ENCODE measurements at places on chromosomes 11 and 22.
A peak's percentile ranks its signal among the peaks of the same experiment; 100 is the strongest.

- no peak overlapping the region for H3K27ac ChIP-seq
- H3K4me1 ChIP-seq: peaks cover 10% of the 10 kb centered on the region
- no peak overlapping the region for H3K4me3 ChIP-seq
Measured at GRCh38 chr11:102010776-102011494, 36.3 kb upstream of the CFAP300 start.

- H3K4me3 ChIP-seq: no peak overlapping the region
- no peaks in the 10 kb centered on the region for H3K27me3 ChIP-seq
- no peaks in the 10 kb centered on the region for H3K36me3 ChIP-seq
Measured at GRCh38 chr11:74322667-74323066, 11.2 kb upstream of the P4HA3 start.

DNA sequence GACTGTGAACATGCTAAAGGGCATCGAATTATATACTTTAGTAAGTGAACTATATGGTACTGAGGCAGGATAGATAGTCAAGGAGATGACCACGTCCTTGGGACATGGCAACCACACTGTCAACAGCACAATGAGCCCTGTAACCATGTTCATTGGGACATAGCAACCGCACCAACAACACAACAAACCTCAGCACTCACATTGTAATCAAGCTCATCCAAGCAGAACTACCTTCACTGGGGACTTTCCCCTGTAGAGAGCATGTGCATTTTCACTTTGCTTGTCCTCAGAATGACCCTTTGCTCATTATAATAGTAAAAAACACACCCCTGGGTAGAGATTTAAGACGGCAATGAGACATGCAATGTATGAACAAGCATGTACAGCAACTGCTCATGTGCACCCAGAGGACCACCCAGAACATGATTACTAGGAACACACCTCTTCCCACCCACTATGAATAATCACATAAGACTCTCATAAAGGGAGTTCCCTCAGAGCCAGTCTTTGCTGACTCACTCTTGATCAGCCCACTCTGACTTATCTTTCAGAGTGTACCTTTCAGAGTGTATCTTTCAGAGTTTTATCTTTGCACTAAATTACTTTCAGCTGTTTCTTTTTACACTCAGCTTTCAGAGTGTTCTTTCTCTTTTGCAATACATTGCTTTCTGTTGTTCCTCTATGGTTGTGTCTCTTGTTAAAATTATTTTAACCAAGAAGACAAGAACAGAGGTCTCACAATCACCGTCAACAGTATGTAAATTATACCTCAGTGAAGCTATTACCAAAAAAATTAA, 4.1 kb upstream of the PLAAT2 start:
- H3K27me3 ChIP-seq: no peaks in the 10 kb centered on the region
- no peaks in the 10 kb centered on the region for H3K36me3 ChIP-seq
- H3K4me3 ChIP-seq: no peak overlapping the region
- no peak for DNase-seq
- H3K27ac ChIP-seq: no peak overlapping the region

- no peak for DNase-seq
- no peak overlapping the region for H3K4me3 ChIP-seq
- H3K27ac ChIP-seq: no peak overlapping the region
- H3K36me3 ChIP-seq: no peaks in the 10 kb centered on the region
Measured at GRCh38 chr11:131465746-131466145, 95.3 kb downstream of the NTM start.

- H3K27me3 ChIP-seq: no peaks in the 10 kb centered on the region
- DNase-seq: peak; percentile 73
- H3K27ac ChIP-seq: peak overlapping the region; percentile 68
- no peaks in the 10 kb centered on the region for H3K36me3 ChIP-seq
- H3K4me1 ChIP-seq: peaks cover 37% of the 10 kb centered on the region
- no peak overlapping the region for H3K4me3 ChIP-seq
Measured at GRCh38 chr22:40436505-40437431, 66.4 kb downstream of the SGSM3 start.

GRCh38 chr22:45329530-45329936, 19.8 kb downstream of the FAM118A start:
- no peak overlapping the region for H3K27ac ChIP-seq
- H3K4me1 ChIP-seq: peaks cover 2% of the 10 kb centered on the region
- H3K36me3 ChIP-seq: no peaks in the 10 kb centered on the region
- no peaks in the 10 kb centered on the region for H3K27me3 ChIP-seq

- H3K27ac ChIP-seq: no peak overlapping the region
- H3K36me3 ChIP-seq: no peaks in the 10 kb centered on the region
- H3K4me1 ChIP-seq: peaks cover 36% of the 10 kb centered on the region
- H3K4me3 ChIP-seq: no peak overlapping the region
- no peak for DNase-seq
Measured at GRCh38 chr11:43579919-43580276, 100.6 kb upstream of the HSD17B12 start.

DNA sequence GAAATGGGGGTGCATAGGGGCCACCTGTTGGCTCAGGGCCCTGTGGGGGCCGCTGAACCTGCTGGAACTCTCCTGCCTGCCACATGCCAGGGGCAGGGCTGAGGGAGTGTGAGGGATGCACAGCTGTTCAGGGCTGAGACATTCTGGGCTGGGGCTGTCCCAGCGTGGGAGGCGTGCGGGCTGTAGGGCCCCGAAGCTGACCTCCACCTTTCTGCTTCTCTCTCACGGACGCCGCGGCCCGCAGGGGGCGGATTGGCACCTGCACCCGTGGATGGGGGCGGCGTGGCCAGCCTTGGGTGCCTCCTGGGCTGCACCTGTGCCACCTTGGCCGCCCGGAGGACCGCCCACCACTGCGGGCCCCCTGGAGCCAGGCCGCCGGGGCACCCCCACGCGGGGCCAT, 4.1 kb downstream of the CCDC188 start:
- H3K27me3 ChIP-seq: no peaks in the 10 kb centered on the region
- no peak overlapping the region for H3K27ac ChIP-seq
- DNase-seq: no peak
- no peaks in the 10 kb centered on the region for H3K4me1 ChIP-seq
- no peak overlapping the region for H3K4me3 ChIP-seq

DNA sequence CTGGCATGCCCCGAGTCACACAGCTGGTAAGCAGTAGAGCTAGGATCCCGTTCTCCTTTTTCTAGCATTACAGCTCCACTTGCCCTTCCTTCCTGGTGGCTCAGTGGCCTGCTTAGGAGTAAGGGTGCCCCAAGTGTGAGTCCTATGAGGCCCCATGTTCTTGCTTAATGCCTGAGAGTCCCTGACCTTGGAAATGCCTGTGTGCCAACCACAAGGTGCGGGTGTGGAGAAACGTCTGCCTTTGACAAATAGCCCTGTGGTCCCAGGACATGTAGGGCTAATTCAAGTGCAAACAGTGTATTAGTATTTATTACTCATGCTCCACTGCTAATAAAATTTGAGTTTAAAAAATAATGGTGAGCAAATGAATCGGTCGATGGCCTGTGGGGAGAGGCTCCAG, 18.4 kb downstream of the GRIK4 start:
- H3K27me3 ChIP-seq: no peaks in the 10 kb centered on the region
- H3K4me1 ChIP-seq: peaks cover 17% of the 10 kb centered on the region
- H3K27ac ChIP-seq: no peak overlapping the region

GRCh38 chr11:133999355-133999754, 42.6 kb upstream of the IGSF9B start:
- no peaks in the 10 kb centered on the region for H3K27me3 ChIP-seq
- DNase-seq: no peak
- no peaks in the 10 kb centered on the region for H3K36me3 ChIP-seq
- no peak overlapping the region for H3K4me3 ChIP-seq
- H3K27ac ChIP-seq: no peak overlapping the region

DNA sequence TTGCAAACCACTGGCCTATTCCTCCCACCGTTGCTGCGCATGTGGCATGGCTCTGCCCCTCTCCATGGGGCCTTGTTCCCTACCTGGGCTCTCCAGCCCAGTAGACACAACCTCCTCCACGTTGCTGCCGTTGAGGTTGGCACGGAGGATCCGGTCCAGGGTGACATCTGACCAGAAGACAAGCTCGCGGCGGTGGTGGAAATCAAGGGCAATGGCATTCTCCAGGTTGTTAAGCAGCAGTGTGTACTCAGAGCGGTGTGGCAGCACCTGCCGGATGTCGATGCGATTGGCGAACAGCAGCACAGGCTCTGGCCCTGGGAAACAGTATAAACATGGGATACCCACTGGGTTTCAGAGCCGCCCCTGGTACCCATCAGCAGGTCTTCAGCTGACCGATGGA, 23.8 kb downstream of the LRP4 start:
- H3K4me3 ChIP-seq: no peak overlapping the region
- H3K27ac ChIP-seq: no peak overlapping the region

- no peak for DNase-seq
- no peaks in the 10 kb centered on the region for H3K27me3 ChIP-seq
- H3K4me1 ChIP-seq: no peaks in the 10 kb centered on the region
- H3K4me3 ChIP-seq: no peak overlapping the region
Measured at GRCh38 chr22:23012081-23012622, 58.2 kb upstream of the GNAZ start.

DNA sequence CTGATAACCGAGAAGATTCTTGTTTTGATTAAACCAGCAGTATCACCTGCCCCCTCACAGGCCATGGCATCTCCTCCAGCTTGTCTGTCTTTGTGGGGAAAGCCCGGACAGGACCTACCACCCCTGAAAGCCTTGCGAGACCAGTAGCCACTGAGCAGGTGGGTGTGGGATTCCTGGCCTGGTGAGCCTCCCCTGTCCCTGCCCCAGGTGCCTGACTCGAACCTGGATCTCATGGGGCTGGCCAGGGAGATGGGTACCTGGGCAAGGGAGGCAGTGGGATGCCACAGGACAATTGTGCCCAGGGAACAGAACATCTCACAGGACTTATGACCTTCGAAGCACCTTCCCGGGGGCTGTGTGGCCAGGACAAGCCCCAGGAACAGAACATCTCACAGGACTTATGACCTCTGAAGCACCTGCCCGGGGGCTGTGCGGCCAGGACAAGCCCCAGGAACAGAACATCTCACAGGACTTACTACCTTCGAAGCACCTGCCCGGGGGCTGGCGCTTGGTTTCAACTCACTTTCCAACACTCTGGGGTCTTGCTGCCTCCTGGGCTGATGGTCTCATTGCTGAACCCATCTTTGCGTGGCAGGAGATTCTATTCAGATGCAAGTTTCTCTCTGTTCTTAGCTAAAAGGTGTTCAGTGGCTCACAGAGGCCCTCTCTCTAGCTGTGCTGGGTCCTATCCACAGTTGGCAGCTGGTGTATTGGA, 854.5 kb downstream of the BRD1 start:
- H3K4me3 ChIP-seq: no peak overlapping the region
- no peaks in the 10 kb centered on the region for H3K27me3 ChIP-seq
- no peaks in the 10 kb centered on the region for H3K36me3 ChIP-seq

- no peaks in the 10 kb centered on the region for H3K27me3 ChIP-seq
- H3K36me3 ChIP-seq: no peaks in the 10 kb centered on the region
- H3K4me3 ChIP-seq: no peak overlapping the region
- peak overlapping the region; percentile 74 for H3K27ac ChIP-seq
- H3K4me1 ChIP-seq: peaks cover 10% of the 10 kb centered on the region
- DNase-seq: peak; percentile 63
Measured at GRCh38 chr22:21641417-21641788, 699 bp upstream of the SDF2L1 start.

DNA sequence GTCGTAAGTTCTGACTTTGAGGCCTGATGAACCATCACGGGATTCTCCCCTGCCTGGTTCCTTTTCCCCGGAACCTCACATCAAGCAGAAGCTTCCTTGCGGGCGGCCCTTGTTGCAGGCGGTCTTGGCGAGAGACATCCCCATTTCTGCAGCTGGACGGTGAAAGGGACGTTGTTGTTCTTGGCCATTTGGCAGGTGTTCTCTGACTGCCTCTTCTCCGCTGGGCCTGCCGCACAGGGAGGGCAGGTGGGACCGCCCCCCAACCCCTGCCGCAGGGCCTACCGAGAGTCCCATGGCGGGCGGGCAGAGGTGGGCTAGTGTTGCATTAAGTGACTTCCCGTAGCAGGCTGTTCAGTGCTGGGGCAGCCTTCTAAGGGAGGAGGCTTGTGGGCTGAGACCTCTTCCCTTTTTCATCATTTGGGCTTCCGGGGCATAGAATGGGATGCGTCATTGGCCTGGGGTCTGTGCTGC, 26.9 kb upstream of the GRAMD4 start:
- H3K27me3 ChIP-seq: no peaks in the 10 kb centered on the region
- H3K4me1 ChIP-seq: no peaks in the 10 kb centered on the region
- no peak overlapping the region for H3K4me3 ChIP-seq
- no peaks in the 10 kb centered on the region for H3K36me3 ChIP-seq
- peak overlapping the region; percentile 54 for H3K27ac ChIP-seq

GRCh38 chr22:39292561-39293074, 26.8 kb downstream of the RPL3 start:
- no peaks in the 10 kb centered on the region for H3K36me3 ChIP-seq
- no peaks in the 10 kb centered on the region for H3K27me3 ChIP-seq
- H3K4me1 ChIP-seq: peaks cover 13% of the 10 kb centered on the region
- no peak overlapping the region for H3K4me3 ChIP-seq
- DNase-seq: peak; percentile 98

DNA sequence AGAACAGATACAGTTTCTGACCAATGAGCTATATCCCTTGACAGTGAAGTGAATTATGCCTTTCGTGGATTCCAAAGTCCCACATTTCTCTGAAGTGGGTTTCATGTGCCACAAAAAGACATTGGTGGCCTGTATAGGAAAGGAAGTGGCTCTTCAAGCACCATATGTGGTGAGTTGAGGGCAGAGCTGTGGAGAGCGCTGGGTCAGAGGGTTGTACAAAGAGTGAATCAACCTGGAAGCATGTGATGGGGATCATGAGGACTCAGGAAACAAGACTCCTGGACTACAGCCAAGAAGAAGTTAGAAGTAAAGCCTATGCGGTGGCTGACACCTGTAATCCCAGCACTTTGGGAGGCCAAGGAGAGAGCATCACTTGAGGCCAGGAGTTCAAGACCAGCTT, 579 bp upstream of the SLC5A4 start:
- no peaks in the 10 kb centered on the region for H3K27me3 ChIP-seq
- no peaks in the 10 kb centered on the region for H3K4me1 ChIP-seq
- no peak overlapping the region for H3K27ac ChIP-seq
- no peaks in the 10 kb centered on the region for H3K36me3 ChIP-seq

DNA sequence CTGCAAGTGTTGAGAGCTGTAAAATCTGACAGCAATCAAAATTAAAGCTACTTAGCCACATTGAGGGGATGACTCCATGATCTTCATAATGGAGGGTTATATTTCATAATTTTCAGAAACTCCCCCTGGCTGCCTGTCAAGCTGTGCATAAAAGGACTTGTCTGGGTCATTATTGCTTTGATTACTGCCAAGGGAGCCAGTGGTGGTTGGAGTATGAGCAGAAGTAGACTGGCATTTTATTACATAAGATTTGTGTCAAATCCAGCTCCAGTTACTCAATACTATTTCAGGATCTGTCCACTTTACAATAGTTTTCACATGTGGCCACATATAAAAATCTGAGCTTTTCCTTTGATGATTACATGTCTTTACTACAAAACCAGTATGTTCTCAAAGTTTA, 108.9 kb upstream of the SLC5A12 start:
- no peaks in the 10 kb centered on the region for H3K4me1 ChIP-seq
- no peak overlapping the region for H3K27ac ChIP-seq

Measured in adrenal gland (tissue), 19 donors.